Right cardiac atrium (tissue), 5 donors: ENCODE measurements at places on chromosomes 1 and 21. TPM values are rescaled to one million over a fixed set of nuclear protein-coding genes. Genes with fewer than 3 reads are reported as not detected.

- no peak for DNase-seq
Observed at GRCh38 chr1:94677714-94678113, 136.2 kb upstream of the F3 start.

DNA sequence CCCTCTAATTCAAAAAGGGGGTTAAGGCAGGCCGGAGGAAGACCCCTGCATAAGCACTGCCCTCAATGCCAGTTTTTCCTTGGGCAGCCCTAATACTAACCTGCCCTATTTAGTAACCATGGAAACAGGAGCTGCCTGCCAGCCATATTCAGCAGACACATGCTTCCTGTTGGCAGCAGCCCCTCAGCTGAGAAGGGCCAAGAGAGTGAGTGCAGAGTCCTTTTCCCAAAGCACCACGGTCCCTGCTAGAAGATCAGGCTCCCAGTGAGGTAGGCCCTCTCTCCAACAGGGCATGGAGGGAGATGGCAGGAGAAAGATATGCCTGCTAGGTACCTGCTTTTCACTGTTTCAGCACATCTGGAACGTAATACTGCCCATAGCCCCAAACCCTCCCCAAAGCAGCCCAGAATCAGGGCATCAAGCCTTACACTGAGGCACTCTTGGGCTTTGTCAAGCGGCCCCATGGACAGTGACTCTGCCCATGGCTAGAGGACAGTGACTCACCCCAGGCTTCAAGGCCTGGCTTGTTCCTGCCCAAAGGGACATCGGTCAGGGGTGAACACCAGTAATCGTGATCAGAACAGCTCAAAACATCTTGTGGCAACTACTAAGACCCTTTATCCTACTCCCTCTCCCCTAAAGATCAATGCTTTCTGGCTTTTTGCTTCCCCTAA is 64.5 kb downstream of the BCAR3 start:
- peak; percentile 86 for DNase-seq

DNA sequence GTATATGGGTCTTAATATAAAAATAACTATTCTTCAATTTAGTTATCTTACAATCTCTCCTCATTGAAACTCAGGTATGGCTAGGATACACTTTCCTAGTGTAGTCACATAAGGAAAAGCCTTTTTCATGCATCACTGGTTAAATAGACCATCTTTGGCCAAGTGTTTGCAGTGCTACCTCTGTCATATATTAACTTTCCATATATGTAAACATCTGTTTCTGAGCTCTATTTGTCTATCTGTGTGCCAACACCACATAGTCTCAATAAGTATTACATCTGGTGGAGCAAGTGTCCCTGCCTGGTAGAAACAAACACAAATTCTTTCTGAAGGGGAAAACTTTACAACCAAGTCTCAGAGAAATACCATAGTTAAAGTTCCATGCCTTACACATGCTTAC is 134.6 kb downstream of the TSEN15 start:
- DNase-seq, result no peak

DNA sequence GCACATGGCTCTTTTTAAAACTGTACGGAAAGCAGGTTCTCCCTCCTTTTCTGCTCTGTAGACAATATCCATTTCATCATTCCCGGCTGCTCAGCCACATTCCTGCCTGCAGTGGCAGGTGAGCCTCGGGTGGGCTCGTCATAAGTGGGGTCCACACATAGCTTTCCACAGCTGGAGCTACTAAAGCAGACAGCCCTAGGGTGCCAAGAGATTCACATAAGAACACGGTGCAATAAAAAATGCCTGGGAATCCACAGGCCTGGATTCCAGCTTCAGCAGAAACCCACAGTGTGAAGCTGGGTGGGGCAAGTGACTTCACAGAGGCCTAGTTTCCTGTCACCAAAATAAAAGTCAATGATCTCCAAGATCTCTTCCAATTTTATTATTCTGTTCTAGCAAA is 96.4 kb downstream of the MIS18A start:
- DNase-seq, result no peak

GRCh38 chr1:9835758-9836631 is 12.2 kb upstream of the CLSTN1 start:
- peak; percentile 58 for DNase-seq

The WDR64 gene
- total RNA-seq, result 0.29 TPM

DNA sequence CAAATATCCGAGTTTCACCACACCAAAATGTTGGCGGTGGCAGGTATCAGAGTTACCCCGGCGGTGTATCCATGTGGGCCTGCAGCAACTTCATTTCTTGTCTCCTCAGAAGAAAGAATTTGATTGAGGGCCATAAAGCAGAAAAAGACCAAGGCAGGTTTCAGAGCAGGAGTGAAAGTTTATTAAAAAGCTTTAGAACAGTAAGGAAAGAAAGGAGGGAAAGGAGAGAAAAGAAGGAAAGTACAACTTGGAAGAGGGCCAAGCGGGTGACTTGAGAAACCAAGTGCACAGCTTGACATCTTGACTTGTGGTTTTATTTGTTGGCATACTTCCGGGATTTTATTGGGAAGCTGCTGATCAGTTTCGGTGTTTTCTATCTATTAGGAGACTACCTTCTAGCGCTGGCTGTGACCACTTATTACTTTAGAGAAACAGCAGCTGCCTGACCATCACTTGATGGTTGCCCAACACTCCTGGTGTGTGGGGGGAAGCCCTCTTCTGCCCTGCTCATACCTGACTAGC is 75.5 kb upstream of the RAB3GAP2 start:
- DNase-seq, result no peak

The S100A7A gene
- not detected for total RNA-seq

DNA sequence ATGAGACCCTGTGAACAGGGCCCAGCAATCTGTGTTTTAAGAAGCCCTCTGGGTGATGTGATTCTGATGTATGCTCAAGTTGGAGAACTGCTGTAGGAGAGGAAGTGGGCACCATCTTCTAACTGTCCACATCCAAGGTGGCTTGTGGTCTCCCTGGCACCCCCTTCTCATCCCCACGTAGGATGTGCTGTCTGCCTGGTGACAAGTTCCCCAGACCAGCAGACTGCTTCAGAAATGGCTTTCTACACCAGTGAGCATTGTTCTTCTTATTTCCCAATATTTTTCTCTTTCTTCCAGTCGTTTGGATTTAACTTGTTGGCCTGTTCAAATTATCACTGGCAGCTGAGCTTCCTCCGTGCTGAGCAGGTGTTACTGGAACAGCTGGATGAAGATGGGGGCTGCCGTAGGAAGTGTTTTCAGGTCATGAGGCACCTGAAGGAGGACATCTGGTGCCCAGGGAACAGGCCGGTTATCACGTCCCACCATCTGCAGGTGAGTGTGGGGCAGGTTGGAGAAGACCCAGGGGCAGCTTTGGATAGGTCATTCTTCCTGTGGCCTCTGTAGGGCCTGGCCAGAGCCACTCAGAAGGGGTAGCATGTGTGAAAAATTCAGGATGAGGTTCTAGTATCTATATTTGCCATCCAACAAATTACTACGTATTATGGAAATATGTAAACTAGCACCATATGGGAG is 16.8 kb downstream of the MAB21L3 start:
- no peak for DNase-seq

DNA sequence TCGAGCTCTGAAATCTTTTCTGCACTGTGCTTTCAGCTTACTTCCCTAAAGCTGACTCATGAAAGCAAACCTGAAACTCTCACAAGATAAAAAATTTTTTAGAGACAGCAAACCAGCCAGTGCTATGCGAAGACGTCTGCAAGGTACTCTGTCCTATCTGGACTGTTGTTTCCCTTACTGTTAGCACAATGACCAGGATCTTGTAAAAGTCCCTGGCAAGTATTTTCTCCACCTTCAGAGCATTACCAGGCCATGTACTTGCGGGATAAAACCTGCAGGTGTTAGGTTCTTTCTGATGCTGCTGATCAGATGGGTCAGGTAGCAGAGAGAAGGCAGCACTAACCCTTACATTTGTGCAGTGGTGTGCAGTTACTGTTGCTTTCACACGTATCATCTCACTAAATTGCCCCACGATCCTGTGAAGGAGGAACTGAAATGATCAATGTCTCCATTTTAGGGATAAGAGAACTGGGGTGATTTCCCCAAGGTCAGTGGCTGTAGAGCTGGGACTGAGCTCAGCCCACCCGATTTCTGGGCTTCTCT is 56.6 kb downstream of the PLXNA2 start:
- no peak for DNase-seq

The MARK1 gene
- total RNA-seq, result 18.6 TPM

The HOOK1 gene
- total RNA-seq, result 10.1 TPM

GRCh38 chr1:65703853-65704252 is 88.8 kb upstream of the PDE4B start:
- DNase-seq, result no peak

The NBPF26 gene
- total RNA-seq, result 0.62 TPM

DNA sequence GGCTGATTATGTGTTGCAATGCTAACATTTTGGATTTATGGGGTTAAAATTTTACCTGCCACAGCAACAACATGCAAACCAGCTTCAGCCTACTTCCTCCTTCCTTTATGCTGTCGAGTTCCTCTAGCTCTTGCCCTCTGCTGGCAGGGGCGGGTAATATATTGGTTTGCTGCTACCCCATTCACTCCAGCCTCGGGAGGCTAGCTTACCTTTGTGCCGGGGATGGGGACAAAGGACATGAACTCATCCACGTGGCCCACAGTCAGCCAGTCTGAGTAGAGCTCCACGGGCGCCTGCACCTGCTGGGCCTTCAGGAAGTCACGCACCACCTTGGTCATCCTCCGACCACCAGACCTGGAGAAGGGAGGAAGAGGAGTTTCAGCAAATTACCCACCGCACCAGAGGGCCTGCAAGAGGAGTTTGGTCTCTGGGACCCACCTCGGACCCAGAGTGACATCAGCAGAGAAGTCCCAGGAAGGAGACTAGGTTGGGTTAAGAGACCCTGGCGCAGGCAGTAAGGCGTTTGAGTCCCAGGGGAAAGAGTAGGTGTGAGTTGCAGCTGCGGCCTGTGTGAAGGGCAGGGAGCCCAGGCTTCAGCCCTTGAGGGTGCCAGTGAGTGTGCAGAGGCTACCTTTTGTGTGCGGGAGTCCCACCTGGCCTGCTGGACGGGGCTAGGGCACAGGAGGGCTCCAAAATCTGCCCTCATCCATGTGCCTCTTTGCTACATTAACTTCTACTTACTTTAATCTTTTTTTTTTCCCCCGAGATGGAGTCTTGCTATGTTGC is 21.8 kb upstream of the SDHB start:
- DNase-seq, result no peak

- DNase-seq, result no peak
Observed at GRCh38 chr1:170194451-170194850, 48.7 kb downstream of the NTMT2 start.

GRCh38 chr21:37341254-37341960 is 25.2 kb upstream of the DYRK1A start:
- DNase-seq, result no peak

The ALX3 gene
- total RNA-seq, result not detected

The RAB7B gene
- 1.6 TPM for total RNA-seq

DNA sequence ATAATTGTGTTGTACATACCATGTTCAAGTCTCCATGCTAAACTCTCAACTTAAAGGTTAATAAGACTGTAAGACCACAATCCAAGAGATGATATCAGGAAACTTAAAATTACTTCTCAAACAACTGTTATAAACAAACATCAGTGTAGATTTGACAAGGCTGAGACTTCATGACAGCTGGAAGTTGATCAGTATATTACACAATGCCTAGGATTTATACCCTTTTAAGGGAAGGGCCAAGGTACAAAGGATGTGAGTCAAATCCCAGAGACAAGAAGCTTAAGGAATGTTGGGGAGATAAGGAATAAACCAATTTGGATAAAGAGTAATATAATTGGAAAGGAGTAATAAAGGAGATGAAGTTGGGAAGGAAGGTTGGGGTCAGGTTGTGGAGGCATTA is 98.8 kb downstream of the LBR start:
- no peak for DNase-seq

The MFSD2A gene
- total RNA-seq, result 1.1 TPM

DNA sequence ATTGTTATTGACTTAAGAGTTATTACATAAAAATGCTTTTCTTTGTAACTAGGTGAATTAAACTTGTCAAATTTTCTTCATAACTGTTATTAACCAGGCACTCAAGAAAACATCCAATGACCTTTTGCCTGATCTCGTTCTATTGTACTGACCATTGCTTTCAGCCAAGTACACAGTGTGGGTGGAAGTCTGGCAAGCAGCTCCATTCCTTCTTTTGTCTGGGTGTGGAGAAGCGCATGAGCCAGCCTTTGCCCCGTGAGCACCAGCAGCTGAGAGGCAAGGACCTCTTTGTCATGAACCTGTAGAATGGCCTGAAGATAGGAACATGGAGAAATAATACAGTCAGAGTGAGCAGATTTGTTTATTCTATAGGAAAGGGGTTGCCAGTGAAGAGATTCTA is 57.5 kb downstream of the IARS2 start:
- DNase-seq, result peak; percentile 61

The METTL13 gene
- total RNA-seq, result 14.2 TPM

DNA sequence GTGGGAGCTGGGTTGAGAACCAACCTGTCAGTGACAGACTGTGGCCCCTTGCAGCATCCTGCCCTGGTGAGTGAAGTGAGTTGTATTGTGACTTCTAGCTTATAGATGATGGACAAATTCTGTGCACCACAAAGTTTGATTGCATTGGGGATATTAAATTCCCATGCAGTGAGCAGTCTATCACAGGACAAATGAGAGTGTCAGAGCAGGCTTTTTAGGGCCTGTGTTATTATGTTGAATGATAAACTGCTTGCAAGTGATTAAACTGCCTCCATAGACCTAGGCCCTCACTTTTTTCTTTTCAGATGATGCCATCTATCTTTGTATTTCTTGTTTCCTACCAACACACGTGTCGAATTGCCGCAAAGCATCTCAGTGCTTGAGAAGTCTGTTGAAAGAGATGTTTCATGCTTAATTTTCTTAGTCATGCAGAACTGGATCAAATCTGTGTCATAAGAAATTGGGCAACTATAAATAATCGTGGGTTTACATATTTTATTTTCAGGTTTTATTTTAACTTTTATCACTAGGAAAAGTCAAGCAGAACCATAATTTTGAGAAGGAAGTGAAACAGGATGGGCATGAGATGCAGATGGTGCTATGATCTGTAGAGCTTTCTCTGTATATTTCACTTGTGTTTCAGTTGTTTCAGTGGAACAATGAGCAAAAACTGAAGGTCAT is 199.2 kb downstream of the S1PR1 start:
- no peak for DNase-seq

The HLX gene
- 9.4 TPM for total RNA-seq

GRCh38 chr1:209937996-209938959 is at the start of gene SYT14:
Gene SYT14 (plus strand): TSS chr1:209938217. CDS start chr1:209938265, 48 bp downstream.
- DNase-seq, result no peak
